Right ventricle myocardium superior (tissue), 1 donor: ENCODE measurements at places on chromosomes 3 and 15. TPM values are rescaled to one million over a fixed set of nuclear protein-coding genes. Genes with fewer than 3 reads are reported as not detected.

Gene SUSD5
- 2.4 TPM for total RNA-seq

Gene ARPIN
- 10.6 TPM for total RNA-seq

DNA sequence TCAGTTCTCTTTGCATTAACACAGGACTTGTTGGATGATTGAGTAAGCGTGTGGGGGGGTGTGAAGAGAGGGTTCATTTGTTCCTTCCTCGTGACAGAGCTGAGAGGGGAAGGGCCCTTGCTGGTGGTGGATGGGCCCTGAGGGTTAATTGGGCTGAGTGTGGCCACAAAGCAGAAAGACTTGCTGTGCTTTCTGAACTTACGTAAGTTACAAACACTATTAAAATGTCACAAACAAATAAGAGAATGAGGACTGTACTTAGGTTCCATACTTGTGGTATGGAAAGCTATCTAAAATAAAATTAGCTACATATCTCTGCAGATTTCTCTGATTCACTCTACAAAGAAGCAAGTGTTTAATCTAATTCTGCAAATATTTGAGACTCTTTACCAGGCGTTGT, 231.3 kb downstream of the LPP start:
- no peak for DNase-seq

DNA sequence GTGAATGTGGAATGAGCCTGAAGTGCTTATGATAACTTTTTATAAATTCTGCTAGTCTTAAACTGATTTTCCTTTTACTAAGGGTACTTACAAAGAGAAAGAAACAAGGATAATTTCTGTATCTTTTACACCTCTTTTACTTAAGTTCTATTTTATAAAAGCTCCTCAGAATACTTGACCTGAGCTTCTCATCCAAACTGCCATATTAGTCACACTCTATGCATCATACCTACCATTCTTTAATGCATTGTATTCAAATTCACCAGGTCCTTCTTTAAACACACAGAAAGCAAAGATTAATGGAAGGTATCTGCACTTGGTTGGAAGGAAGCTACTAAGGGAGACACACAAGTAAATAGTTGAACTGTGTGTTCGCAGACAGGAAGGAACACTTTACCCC, 1.6 kb upstream of the TOPAZ1 start:
- no peak for DNase-seq
